ENCODE measurements at places on chromosomes 6 and 20. TPM values are rescaled to one million over a fixed set of nuclear protein-coding genes. Genes with fewer than 3 reads are reported as not detected.

Gene RBPJL
- not detected for polyA plus RNA-seq

Gene GPR6
- polyA plus RNA-seq: not detected

Gene PTCRA
- not detected for polyA plus RNA-seq

Gene MROH8
- polyA plus RNA-seq: 6.2 TPM

Gene MCCD1
- 0.23 TPM for polyA plus RNA-seq

Gene PSORS1C2
- not detected for polyA plus RNA-seq

Gene LY6G5C
- 3.8 TPM for polyA plus RNA-seq

Gene DYNLT1
- 163 TPM for polyA plus RNA-seq

Gene OGFRL1
- polyA plus RNA-seq: 13.5 TPM

Gene OR2H1
- polyA plus RNA-seq: not detected

Gene ZBP1
- polyA plus RNA-seq: 0.11 TPM

Gene CHRNA4
- polyA plus RNA-seq: 1.3 TPM

Gene TTLL9
- 6.2 TPM for polyA plus RNA-seq

DNA sequence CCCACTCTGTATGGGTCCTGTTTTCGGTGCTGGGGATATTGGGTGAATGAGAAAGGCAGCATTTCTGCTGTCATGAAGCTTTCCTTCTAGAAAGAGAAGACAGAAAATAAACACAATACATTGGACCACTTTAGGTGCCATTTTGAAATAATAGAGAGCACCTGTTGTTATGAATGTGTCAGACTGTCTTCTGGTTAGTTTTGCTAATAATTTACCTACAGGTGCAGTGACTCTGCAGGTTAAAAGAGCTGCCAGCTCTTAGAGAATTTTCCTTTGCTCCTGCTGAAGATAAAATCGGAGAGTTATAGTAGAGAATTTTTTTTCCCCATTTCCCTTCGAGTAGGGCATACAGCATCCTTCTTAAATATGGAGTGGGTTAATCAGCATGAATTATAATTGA is 21.9 kb upstream of the GCLC start:
- DNase-seq: no peak

- no peak for DNase-seq
These were observed 73.2 kb upstream of the JAG1 start for GRCh38 chr20:10747019-10747418.

GRCh38 chr6:84674395-84674794 is 90.0 kb downstream of the TBX18 start:
- DNase-seq: no peak

GRCh38 chr6:105263685-105264610 is 84.1 kb upstream of the POPDC3 start:
- no peak for DNase-seq

DNA sequence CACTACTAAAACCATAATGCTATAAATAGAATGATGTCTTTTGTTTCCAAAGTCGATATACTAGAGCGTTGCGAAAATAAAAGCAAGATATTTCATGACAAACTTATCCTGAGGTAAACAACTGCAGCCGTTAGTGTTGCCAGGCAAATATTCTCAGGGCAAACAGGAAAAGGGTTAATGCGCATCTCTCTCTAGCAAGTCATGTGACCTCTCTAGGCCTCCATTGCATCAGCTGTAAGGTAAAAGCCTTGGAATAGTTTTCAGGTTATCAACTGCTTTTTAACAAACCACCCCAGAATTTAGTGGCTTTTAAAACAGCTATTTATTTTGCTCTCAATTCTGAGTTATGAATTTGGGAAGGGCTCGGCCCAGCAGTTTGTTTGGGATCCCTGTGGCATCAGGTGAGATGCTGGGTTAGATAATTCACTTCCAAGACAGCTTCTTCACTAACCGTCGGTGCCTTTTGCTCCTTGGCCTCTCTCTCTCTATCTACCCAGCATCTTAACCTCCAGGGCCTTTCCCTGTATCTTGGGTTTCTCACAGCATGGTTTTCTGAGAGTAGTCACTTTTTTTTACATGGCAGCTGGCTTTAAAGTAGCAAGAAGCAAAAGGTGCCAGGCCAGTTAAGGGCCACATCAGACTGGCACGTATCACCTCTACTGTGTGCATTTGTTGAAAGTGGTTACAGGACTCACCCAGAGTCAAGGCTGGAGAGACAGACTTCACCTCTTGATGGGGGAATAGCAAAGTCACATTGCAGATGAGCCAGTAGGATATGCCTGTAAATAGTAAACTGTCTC is 39.2 kb upstream of the LTV1 start:
- no peak for DNase-seq

DNA sequence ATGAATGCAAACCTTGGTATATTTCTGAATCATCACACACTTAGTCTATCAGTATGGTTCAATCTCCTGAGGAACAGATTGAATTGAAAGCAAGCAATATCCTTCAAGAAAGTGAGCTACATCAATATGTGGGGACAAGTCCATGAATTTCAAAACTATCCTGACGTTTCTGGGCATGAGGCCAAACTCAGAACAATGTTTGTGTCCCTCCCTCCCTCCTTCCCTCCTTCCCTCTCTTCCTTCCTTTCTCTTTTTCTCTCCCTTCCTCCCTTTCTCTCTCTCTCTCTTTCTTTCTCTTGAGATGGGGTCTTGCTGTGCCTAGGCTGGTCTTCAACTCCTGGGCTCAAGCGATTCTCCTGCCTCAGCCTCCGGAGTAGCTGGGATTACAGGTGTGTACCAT is 27.9 kb upstream of the SYNCRIP start:
- no peak for DNase-seq

DNA sequence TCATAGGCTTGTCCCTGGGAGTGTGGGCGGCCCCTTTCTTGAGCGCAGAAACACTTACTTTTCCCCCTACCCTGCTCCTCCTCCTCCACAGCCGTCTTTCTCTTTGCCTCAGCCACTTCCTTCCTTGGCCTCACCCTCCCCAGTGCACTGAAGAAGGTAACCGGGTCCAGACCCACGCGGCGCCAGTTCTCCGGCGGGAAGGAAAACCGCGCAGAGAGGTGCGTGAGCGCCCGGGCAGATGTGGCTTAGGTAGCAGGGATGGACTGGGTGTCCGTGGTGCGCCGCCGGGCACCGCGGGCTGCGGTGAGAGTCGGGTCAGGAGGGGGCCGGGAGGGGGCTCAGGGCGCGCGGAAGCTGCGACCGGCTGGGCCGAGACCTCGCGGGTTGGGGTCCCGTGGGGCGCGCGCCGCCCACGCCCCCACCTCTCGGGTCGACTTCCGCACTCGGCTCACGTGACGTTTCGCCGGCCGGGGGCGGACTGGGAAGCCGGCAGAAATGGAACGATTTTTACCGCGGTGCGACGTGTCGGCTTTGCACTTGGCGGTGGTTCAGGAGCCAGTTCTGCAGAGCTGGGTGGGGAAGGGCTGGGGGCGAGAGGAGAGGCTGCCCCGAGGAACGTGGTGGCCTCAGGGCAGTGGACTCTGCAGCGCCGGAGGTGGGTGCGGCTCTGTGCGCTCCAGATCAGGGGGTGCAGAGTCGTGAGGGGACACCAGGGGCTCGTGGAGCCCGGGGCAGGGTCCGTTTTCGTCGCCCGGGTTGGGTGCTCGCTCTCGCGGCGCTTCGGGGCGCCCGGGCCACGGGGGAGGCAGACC is at the start of gene ABRACL:
Gene ABRACL (plus strand): TSS at position 88 of the 812 bp plus-strand sequence. CDS start 5,416 bp downstream, outside the sequence.
- peak; percentile 42 for DNase-seq

DNA sequence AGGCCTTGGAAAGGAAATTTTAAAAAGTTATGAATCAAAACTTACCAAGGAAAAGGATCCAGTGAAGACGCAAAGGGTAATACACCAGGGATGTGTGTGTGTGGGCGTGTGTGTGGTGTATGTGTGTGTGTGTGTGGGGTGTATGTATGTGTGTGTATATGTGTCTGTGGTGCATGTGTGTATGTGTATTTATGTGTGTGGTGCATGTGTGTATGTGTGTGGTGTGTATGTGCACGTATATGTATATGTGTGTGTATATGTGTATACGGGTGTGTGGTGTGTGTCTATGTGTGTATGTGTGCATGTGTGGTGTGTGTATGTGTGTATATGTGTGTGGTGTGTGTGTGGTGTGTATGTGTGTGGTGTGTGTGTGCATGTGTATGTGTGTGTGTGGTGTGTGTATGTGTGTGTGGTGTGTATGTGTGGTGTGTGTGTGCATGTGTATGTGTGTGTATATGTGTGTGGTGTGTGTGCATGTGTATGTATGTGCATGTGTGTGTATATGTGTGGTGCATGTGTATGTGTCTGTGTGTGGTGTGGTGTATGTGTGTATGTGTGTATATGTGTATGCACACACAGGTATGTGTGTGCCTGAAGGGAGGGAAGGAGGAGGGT is 176.1 kb upstream of the SUPT3H start:
- no peak for DNase-seq

GRCh38 chr6:79466207-79466834 is 70.9 kb downstream of the LCA5 start:
- no peak for DNase-seq

- DNase-seq: no peak
These were observed 6.3 kb downstream of the PPP1R3G start for GRCh38 chr6:5091210-5092069.

DNA sequence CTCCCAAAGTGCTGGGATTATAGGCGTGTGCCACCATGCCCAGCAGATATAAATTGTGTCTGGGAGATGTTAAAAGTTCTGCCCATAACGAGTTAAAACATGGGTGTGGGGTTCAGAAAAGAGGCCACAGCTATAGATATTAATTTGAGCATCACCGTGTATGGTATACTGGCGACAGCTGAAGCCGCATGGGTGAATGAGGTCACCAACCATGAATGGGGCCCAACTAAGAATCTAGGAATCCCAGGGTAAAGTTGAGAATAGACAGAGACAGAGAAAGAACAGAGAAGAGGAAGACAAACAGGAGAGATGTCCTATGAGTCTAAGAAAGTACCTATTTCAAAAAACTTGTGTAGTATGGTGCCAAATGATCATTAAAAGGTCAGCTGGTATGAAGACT is 50.9 kb downstream of the ILRUN start:
- DNase-seq: no peak

GRCh38 chr6:132365281-132365907 is 35.9 kb downstream of the MOXD1 start:
- no peak for DNase-seq

GRCh38 chr20:13139459-13140150 is 81.5 kb upstream of the ISM1 start:
- DNase-seq: no peak

GRCh38 chr6:146032387-146032786 is 3.5 kb downstream of the GRM1 start:
- no peak for DNase-seq

- no peak for DNase-seq
These were observed 4.6 kb upstream of the DDX27 start for GRCh38 chr20:49214571-49214970.

DNA sequence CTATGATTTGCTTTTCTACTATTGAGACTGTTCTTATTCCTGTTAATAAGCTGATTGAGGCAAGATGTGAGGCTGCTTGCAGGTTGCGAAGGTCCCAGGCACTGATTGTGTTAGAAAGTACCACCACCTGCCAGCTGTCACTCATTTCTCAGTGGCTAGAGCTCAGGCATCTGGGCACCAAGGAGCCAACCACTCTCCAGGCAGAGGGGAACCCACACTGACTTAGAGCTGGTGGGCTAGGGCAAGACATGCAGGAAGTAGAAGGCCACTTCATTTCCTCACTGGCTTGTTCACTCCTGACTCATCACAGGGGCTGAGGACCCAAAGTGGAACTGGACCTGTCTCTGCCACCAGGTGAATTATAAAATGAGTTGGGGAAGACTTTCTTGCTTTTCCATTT is 7.8 kb upstream of the DLL1 start:
- DNase-seq: no peak

GRCh38 chr6:9272671-9273070 is 837.3 kb upstream of the SLC35B3 start:
- no peak for DNase-seq

DNA sequence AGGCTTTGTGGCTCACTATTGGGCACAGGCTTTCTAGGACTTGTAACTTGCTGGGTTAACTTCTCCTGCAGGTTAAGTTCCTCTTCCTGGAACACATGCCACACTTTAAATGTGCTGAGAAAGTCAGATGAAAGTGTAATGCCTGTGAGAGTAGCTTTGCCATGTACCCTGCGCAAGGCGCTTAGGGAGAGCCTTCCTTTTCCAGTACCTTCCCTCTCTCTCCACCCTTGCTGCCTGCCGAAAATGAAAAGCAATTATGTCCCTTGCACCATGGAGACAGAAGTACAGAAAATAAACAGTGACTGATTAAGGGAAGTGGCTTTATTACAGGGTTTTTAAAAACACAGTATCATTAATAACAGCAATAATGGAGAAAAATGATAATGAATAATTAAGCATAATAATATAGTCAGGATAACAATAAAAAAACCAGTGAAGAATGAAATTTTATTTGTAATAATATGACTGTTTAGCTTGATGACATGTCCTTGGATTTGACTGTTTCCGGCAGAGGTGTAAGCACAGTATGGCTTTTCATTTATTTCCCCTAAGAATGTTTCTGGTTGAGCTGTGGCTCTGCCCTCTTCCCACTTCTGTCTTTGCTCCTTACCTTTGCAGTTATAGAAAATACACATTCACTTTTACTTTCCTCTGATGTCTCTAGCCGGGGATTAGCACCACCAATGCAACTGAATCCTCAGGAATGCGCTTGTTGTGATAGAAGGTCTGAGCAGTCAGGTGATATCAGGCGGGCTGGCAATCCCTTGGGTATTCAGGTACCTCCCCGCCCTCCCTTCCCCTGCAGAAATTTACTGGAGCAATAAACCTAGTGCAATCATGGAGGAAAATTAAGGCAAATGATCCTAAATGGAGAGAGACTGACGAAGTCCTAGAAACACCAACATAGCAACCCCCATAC is 472.3 kb upstream of the CITED2 start:
- peak; percentile 46 for DNase-seq

- DNase-seq: no peak
These were observed 971 bp downstream of the RBCK1 start for GRCh38 chr20:408843-409696.

DNA sequence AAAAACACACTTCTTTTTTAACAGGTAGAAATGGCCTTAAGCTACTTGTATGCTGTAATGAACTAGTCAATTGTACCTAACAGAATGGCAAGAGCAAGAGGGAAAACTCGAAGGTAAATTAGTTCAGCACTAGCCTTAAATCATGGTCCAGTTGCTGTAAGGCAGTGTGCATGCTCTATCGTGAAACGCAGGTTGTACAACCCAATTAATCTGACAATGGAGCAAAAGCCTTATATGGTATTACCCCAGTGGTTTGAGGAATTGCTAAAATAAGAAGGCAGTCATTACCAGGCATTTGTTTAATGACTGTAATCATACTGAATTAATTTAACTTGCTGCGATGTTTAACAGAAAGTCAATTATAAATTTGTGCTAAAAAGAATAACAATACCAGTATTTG is 69.3 kb upstream of the SOX4 start:
- no peak for DNase-seq
